ENCODE measurements at places on chromosomes 11 and 22.
A peak's percentile ranks its signal among the peaks of the same experiment; 100 is the strongest.

DNA sequence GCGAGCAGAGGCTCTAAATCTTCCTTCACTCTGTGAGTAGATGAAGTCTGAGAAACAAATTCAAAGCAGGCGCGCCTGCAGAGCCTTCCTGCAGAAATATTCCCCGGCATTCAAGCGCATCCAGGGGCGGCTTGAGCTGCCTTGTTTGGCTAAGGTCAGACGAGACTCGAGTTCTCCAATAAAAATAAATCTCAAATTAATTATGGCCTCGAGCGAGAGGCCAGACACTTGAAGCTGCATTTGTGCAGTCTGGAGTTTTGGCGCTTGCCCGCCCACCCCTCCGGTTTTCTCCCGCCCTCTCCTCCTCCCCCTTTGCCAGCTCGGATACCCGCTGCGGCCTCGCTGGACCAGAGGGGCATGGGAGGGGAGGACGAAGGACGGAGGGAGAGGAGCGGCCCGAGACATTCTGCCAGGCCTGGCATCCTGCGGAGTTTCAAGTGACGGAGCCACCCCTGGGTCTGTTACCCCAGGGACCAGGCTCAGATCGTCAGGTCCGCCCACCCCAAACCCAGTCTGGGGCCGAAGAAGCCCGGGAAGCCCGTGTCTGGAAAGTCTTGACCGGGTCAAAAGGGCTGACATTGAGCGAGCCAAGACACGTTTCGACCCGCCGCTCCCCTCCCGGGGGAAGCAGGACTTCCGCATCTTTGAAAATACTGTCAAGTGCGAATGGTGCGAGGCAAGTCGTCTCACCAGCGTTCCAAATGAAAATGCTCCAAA is 3.8 kb upstream of the FLI1 start:
- no peak for DNase-seq

DNA sequence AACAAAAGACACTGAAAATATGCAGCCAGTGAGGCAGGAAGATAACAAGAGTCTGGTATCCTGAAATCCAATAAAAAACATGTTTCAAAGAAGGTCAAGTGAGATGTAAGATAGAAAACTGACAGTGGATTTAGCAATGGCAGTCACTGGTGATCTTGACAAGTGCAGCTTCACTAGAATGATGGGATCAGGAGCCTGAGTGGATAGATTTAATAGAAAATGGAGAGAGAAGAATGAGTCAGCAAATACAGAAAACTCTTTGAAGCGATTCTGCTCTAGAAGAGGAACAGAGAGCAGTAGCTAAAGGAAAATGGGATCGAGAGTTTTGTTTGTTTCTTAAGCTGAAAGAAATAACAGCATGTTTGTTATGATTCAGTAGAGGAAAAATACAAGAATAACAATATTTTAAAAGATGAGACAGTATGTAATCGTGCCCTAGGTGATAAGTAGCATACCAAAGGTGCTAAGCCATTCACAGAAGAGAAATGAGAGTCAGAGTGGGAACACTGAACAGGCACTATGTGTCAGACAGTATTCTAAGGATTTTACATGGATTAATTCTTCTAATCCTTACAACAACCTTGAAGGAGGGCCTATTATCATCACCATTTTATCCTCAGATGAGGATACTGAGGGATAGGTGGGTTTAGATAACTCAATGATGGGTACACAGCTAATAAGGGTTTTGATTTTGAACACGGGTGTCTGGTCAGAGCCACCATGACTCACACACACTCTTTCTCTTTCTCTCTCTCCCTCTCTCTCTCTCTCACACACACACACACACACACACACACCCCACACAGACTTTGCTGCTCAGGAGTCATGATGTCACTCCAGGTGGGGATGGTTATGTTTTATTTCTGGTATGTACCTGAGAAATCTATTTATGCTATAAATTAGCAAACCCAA is 36.3 kb downstream of the MRE11 start:
- DNase-seq, result no peak

GRCh38 chr11:122367809-122368231 is 251.8 kb upstream of the BLID start:
- DNase-seq, result no peak

DNA sequence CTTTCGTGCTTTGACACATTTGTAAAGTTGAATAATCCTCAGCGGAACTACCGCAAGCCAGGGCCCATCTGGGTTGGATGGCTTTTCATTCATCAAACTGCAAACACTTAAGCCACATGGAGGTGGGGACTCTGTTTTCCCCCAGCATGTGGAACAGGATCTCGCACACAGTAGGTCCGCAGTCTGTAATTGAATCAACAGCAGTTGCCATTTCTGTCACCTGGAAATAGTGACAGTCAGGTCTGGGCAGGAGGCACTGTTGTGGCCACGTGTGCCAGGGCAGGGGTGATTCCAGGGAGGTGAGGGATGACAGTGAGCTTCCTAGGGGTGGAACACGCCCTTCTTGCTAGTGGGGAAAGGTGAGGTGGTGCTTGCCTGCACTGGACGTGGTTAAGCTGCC is 50.7 kb upstream of the ANO1 start:
- DNase-seq, result no peak

- no peak for DNase-seq
These were observed 49.3 kb upstream of the IGLL5 start for GRCh38 chr22:22838148-22838786.

GRCh38 chr22:42855721-42856120 is 1.4 kb downstream of the ARFGAP3 start:
- no peak for DNase-seq

GRCh38 chr11:118002541-118003423 is 16.6 kb downstream of the IL10RA start:
- DNase-seq, result peak; percentile 61

- DNase-seq, result no peak
These were observed 77.6 kb downstream of the LRRC32 start for GRCh38 chr11:76592961-76593360.

DNA sequence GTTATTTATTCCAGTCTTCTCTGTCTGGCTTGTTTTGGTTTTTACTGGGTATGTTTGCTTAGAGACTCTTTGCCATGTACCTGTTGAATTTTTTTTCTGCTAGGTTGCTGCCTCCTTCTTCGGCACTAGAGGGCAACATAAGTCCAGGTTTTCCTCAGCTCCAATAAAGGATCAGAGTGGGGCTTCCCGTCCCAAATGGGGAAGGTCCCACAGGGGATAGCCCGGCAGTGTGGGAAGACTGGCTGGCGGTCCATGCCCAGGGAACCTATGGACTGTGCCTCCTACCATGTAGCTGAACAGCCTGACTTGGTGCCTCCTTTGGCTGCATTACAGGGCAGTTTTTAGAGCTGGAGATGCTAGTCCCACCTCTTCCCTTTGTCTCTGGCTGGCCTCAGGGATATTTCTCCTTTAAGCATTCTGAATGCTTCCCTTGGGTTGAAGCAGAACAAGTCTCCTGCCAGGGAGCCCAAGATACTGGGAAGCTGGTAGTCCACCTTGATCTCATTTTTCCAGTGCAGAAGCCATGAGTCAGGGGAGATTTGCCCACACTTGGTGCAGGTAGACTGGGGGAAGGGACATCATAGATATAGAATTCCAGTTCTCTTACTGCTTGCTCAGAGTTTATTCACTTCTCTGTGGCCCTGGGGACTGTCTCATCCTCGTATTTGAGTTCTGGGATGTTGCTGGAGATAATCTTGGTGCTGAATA is 60.2 kb downstream of the BRD1 start:
- DNase-seq, result no peak

- DNase-seq, result no peak
These were observed 238.2 kb upstream of the ZBED5 start for GRCh38 chr11:11095831-11096723.

GRCh38 chr11:1567052-1567720 is 4.9 kb downstream of the DUSP8 start:
- DNase-seq, result no peak

- no peak for DNase-seq
These were observed 101.4 kb downstream of the SYT9 start for GRCh38 chr11:7353100-7353499.

- DNase-seq, result no peak
These were observed 55.7 kb downstream of the PHF21B start for GRCh38 chr22:44954149-44954548.

- DNase-seq, result no peak
These were observed 1243.0 kb upstream of the RAG2 start for GRCh38 chr11:37841016-37841415.

Data from activated T-helper 2 cell treated with anti-CD3 and anti-CD28 coated beads, Interferon-gamma antibody, Interleukin-2, Interleukin-4, amounts not matched to agents 10 μg/mL and 5 μg/mL and 100 μg/mL, durations not matched to agents 14 hours and 24 hours and 36 hours (primary cell).